ENCODE measurements at places on chromosomes 11 and 22.

- no peak for DNase-seq
Observed at GRCh38 chr11:67644472-67645418, 5.2 kb upstream of the TBX10 start.

DNA sequence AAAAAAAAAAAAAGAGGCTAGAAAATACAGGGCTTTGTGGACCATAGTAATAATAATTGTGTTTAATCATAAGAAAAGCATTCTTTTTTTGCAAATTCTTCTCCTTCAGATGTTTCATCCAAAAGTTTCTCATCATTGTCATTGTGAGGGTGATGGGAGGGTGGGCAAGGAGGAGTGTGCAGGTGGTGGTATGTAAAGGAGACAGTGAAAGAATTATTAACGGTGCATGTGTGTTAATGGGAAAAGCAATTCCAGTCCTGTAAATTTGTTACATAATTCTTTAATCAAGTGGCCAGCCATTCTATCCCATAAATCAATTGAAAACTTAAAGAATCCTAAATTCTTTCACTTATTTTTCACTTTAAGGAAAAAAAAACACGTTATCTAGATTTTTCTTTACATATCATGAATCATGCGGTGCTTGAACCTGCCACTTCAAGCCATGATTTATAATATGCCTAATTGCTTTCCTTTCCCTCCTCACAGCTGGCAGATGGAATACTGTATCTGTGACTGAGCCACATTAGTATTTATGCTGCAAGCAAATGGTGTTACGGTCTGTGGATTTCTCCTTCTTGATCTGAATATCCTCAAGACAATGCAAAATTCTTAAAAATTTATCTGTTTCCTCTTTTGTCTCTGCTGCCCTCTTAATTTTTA, 318.5 kb downstream of the JRKL start:
- no peak for DNase-seq

- no peak for DNase-seq
Observed at GRCh38 chr11:9803685-9804418, 140.0 kb downstream of the SWAP70 start.

GRCh38 chr11:104098555-104098954, 62.1 kb downstream of the DDI1 start:
- no peak for DNase-seq

DNA sequence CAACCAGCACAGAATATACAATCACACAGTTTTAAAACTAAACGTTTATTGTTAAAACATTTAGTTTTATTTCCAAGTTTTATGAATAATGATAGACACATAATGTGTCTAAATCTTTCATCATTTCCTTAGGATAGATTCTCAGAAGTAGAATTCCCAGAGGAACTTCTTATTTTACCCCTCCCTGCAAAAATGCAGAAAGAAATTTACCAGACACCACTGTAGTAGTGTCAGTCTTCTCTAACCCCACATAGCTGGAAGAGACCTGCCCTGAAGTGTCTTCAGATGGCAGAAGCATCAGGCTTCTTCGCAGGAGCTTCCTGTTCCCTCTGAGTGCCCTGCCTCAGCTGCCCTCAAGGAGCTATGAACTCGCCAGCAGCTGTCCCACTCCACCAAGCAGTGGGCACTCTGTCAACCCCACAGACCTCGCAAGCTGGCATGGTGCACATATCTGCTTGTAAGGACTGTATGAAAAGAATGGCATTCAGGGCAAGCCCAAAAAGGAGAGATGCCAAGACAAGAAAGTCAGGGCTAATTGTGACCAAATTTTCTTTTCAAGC, 28.5 kb upstream of the PAK1 start:
- no peak for DNase-seq

DNA sequence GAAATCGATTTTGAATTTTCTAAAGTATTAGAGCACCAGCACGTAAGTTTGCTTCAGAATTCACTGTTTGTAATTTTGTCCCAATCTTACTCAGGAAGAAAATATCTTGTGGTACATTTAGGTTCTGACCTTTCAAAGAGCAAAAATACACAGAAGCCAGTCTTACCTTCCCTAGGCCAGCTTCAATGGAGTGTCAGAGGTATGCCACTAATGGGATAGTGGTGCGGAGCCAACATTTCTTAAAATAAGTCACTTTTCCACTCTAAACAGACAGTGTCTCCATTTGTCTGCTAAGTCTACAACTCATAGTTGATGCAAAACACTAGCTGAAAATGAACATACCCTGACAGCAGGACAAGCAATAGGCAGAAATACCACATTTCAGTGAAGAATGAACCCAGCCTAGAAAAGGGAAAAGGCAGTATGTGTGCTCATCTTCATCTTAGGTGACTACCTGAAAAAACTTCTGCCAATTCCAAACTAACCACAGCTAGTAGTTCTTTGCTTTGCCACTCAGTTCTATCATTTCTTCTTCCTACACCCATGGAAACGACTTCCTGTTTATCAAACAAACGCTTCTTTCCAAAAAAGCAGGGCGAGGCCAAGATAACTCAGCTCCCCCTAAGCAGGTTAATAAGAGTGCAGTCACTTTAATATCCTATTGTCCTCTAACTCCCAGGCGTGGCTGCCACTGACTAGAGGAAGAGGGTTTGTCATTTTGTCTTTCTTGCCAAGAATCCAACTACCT, 94.0 kb upstream of the APOA1 start:
- no peak for DNase-seq

DNA sequence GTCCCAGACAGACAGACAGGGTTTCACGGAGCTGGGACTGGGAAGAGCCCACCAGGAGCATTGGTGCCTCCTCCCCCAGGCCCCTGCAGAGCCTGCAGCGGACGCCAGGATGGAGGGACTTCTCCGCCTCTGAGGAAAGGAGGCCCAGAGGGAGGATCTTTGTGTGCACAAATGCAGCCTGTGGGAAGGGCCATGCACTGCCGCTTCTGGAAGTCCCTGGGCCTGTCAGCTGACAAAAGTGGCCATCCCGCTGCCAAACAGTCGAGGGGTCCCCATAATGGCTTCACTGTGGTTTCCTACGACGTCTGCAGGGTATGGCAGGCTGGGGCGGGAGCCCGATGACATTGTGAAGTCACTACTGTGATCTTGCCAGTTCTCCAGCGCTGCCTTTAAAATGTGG, 73.8 kb downstream of the TP53I11 start:
- peak; percentile 67 for DNase-seq

DNA sequence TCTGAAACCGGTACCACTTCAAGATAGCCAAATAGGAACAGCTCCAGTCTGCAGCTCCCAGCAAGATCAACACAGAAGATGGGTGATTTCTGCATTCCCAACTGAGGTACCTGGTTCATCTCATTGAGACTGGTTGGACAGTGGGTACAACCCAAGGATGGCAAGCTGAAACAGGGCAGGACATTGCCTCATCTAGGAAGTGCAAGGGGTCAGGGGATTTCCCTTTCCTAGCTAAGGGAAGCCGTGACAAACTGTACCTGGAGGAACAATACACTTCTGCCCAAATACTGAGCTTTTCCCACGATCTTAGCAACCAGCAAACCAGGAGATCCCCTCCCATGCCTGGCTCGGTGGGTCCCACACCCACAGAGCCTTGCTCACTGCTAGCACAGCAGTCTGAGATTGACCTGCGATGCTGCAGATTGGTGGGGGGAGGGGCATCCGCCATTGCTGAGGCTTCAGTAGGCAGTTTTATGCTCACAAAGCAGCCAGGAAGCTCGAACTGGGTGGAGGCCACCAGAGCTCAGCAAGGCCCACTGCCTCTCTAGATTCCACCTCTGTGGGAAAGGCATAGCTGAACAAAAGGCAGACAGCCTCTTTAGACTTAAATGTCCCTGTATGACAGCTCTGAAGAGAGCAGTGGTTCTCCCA, 59.9 kb upstream of the C11orf58 start:
- no peak for DNase-seq

All from retina (tissue), 1 donor.